ENCODE measurements at places on chromosomes 1 and 21.

DNA sequence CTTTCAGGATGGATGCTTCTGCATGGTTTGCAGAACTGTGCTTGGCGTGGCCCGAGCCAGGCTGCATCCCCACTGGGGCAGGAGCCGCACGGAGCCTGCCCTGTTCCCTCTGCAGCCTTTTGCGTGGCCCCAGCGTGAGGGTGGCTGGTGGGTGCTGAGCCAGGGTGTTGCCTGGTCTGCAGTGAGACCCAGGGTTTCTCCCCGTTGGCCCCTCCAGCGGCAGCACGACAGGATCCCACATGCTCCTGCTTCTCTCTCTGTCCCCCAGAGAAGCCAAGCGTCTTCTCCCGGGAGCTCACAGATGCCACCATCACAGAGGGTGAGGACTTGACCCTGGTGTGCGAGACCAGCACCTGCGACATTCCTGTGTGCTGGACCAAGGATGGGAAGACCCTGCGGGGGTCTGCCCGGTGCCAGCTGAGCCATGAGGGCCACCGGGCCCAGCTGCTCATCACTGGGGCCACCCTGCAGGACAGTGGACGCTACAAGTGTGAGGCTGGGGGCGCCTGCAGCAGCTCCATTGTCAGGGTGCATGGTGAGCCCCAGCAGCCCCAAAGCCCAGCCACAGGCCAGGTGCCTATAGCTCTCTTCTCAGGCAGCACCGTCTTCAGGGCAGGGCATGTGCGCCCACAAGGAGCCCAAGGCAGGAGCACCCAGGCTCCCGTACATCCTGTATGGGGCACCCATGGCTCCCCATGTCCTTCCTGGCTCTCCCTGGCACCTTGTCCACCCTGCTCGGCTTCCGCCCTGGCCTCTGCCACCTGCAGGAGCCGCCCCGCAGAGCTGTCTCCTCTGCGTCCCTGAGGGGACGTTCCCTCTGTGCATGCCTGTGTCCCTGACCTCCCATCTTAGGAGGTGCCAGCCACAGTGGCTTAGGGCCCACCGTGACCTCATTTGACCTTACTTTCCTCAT is 78.9 kb downstream of the OBSCN start:
- no peak for DNase-seq

- DNase-seq = no peak
These were observed 97.0 kb upstream of the IFFO2 start for GRCh38 chr1:19053486-19053885.

DNA sequence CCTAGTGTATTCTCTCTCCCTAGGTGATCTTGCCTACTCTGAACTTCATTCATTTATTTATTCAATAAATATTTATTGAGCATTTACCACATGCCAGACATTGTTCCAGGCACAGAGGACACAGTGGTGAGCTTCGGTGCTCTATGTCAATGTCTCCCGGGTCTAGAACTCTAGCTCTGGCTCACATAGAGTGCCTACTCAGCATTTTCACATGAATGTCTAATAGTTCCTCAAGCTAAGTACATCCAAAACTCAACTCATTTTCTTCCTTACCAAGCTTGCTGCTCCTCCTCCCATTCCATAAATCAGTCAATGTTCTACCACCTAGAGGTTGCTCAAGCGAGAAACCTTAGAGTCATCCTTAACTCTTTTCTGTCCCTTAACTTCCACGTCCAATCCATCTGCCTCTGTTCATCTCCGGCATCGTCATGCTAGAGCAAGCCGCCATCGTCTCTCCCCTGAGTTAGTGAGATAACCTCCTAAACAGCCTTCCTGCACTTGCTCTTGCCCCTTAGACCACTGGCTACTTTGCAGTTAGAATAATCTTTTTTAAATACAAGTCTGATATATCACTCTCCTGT is 67.5 kb downstream of the TMEM53 start:
- DNase-seq = no peak

DNA sequence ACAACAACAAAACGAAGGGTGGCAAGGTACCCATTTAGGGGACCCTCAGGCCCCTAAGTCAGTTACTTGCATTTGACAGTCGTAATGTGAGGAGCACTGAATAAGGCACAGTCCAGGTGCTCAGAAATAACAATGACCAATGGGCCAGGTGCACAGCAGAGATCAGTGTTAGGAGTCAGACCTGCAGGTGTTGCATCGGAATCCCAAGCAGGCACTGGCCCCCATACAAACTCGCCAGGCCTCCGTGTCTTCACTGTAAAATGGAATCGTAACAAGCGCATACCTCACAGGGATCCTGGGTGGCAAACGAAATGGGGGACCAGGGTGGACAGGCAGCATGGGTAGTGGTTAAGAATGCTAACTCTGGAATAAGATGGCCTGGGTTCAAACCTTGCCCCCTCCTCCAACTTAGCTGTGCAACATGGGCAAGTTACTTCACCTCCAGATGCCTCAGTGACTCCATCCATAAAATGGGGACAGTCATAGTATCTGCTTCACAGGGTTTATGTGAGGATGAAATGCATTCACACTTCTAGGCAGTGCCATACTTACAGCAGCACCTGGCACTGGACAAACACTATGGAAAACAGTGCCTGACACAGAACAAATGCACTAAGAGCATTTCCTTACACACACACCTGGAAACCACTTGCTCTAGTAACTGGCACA is 20.2 kb downstream of the RCAN1 start:
- no peak for DNase-seq

DNA sequence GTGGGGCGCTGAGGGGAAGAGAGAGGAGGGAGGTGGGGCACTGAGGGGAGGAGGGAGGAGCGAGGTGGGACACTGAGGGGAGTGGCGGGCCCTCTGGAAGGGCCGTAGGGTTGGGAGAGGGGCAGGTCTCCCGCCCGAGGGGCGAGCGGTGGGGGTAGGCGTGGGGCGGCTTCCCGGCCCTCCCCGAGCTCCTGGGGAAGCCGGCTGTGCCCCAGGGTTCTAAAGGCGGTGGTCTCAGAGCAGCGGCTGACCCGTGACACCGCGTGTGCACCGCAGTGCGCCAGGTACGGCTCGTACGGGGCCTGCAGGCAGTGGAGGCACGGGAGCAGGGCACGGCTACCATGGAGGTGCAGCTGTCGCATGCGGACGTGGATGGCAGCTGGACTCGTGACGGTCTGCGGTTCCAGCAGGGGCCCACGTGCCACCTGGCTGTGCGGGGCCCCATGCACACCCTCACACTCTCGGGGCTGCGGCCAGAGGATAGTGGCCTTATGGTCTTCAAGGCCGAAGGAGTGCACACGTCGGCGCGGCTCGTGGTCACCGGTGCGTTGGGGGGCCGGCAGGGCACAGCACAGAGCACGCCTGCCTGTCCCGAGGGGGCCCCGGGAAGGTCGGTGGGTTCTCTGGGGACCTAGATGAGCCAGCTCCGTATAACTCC is 68.5 kb downstream of the OBSCN start:
- DNase-seq = no peak

GRCh38 chr1:234592240-234592639 is 17.7 kb downstream of the IRF2BP2 start:
- no peak for DNase-seq

DNA sequence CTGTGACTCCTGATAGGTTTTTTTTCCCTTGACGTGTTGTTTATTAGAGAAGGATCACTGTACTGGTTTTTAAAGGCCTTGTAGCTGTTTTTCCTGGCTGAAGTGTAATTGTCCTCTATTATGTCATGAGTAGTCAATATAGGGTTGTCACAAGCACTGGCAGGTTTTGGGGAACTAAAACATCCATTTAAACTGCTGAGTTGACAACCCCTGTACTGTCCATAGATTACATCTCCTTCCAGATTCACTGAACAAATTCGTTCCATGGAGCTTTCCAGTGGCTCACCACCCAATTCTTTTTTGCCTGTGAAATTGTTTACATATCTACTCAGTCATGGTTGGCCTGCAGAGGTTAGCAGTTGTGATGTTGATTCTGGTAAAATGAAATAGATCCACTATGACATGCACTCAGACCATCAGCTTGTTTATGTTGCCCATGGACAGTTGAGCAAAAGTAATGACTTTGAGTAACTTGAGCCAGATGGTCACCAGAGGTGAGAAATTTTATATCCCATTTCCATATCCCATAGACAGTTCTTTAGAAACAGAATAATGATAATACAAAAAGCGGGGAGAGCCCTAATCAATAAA is 59.9 kb upstream of the QSOX1 start:
- no peak for DNase-seq

GRCh38 chr1:53519421-53519820 is 60.2 kb downstream of the DMRTB1 start:
- no peak for DNase-seq

- DNase-seq = no peak
These were observed 58.2 kb downstream of the FCRL5 start for GRCh38 chr1:157494093-157494492.

DNA sequence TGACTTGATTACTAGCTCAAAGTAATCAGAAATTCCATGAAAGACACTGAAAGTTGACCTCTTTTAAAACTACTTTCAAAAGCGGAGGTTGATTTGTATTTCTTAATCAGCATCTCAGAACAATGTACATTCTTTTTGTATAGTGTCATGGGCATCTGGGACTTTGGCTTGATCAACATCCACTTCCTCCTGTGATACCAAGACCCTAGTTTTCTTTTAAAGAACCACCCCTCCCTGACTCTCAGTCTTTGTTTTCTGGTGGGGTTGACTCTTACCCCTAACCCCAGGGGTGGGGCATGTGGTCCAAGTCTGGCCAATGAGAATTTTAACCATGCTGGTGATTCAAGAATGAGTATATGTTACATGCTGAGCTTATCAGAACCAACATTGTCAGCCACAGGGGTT is 21.7 kb upstream of the IRF2BP2 start:
- DNase-seq = no peak

DNA sequence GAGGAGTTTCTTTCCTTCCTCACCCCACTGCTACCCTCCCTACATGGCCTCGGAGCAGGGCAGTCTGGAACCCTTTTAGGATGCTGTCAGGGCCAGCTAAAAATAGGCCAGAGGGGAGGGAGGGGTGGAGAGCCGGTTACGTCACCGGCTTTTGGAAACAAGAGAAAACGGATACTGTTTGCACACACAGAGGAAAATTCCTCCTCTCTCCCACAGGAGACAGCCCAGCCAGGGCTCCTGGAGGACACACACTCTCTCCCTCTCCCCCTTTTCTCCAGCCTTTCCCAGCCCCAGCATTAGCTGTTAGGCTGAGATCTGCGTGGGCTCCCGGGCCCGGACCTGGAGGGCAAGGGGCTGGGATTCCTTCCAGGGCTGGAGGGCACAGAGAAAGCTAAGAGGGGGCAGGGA is 20.0 kb upstream of the ALDH4A1 start:
- no peak for DNase-seq

DNA sequence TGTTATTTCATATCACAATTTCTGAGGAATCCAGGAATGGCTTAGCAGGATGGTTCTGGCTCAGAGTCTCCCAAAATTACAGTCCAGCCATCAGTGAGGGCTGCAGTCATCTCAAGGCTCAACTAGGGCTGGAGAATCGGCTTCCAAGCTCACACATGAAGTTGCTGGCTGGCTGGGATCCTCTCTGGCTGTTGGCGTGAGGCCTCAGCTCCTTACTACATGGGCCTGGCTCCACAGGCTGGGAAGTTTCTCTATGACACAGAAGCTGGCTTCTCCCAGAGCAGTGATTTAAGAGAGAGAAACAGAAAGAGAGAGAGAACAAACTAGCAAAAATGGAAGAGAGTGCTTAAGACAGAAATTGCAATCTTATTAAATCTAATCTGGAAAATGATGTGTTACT is 38.8 kb upstream of the RGS8 start:
- no peak for DNase-seq

- DNase-seq = no peak
These were observed 10.3 kb downstream of the POFUT2 start for GRCh38 chr21:45277101-45278045.

DNA sequence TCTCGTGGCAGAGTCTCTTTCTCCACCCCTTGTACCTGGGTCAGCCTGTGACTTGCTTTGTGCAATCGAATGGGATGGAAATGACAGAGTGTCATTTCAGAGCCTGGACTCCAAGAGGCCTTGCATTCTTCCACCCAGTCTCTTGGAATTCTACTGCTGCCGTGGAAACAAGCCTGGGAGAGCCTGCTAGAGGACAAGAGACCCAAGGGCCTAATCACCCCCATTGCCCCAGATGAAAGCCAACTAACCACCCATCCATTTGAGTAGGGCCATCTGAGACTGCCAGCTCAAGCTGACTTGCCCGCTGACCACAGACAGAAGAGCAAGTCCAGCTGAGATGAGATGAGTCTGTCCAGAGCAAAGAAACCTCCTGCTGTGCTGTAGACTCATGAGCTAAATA is 201.6 kb downstream of the PTPRU start:
- no peak for DNase-seq

DNA sequence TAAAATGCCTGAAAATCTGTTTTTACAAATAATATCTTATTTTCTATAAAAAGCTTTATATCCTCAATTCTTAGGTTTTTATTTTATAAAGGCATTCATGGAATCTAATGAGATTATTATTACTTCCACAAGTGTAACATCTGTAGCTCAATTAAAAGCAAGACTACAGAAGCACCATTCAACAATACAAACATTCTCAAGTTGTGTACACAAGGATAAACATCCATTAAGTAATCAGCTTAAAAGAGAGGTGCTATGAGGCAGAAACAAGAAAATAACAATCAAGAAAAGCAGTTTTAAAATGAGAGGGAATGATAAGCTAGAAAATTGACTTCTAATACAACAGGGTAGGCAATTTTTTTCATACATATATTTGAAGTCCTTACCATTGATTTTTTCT is 326.1 kb downstream of the MRPL39 start:
- no peak for DNase-seq

DNA sequence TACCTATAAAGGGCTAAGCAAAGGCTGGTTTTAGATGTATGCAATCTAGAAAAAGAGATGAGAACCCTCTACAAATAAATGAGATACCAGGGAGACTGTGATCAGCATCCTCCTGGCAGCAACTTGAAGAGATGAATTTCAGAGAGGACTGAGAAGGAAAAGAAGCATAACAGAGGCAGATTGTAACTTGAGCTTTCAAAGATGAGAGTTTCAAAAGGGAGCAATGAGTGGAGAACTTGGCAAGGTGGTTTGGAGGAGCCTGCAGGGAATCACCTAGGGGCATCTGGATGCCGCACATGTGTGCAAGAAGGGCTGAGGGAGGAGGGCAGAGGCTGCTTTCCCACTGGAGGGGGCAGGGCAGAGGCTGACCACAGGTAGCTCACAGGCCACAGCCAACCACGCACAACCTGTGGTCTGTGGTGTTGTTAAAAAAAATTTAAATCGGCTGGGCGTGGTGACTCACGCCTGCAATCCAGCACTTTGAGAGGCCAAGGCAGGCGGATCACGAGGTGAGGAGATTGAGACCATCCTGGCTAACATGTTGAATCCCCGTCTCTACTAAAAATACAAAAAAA is 50.2 kb downstream of the PCNX2 start:
- DNase-seq = no peak

GRCh38 chr1:231512147-231512698 is 16.2 kb upstream of the TSNAX start:
- no peak for DNase-seq

DNA sequence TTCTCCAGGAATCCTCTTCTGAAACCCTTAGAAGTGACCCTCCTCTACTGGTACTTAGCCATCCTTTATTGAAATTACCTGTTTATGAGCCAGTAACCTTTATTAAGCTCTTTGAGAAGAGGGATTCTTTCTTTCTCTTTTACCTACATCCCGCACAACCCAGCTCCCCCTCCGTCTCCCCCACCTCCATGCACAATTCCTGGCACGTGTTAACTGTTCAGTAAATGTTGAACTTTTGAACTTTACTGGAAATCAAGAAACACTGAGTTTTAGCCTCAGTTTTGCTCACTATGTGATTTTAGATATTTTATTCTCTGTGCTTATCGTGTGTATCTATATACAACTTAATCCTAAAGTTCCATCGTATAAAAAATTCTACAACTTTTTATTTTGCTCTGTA is 1.8 kb downstream of the TMED5 start:
- no peak for DNase-seq

- DNase-seq = no peak
These were observed 8.3 kb upstream of the ERICH3 start for GRCh38 chr1:74681851-74682250.

- no peak for DNase-seq
These were observed 29.0 kb upstream of the PPM1J start for GRCh38 chr1:112744009-112744578.

Measured in activated CD8-positive, alpha-beta memory T cell treated with anti-CD3 and anti-CD28 coated beads for 1 hour (primary cell).